Activated CD4-positive, CD25-positive, alpha-beta regulatory T cell treated with anti-CD3 and anti-CD28 coated beads, Interleukin-2, amount 50 U/mL, for 24 hours (primary cell): ENCODE measurements at places on chromosomes 12 and 14.

DNA sequence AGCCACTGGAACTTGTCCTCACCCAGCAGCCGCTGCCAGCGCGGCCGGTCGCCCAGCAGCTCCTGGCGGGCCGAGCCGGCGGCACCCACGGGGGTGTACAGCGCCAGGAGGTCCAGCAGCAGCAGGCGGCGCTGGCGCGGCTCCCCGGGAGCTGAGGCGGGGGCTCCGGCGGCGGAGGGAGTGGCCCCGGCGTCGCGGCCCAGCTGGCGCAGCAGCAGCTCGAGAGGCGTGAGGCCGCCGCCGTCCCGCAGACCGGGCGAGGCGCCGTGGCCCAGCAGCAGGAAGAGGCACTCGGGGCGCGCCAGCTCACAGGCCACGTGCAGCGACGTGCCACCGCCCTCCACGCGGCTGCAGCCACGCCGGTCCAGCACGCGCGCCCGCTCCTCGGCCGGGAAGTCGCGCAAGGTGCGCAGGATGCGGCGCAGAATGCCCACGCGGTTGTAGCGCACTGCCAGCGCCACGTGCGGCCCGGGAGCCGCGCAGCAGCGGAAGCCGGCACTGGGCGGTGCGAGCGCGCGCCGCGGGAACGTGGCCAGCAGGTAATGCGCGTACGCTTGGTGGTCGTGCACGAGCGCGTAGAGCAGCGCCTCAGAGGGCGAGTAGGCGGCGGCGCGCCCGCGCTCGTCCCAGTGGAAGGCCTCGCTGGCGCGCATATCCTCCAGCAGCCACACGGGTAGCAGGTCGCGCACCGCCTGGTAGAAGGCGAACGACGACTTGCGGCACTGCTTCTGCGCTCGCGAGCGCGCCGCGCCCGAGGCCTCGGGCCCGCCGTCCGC, 2.3 kb downstream of the ANKRD9 start:
- ATAC-seq: no peak

GRCh38 chr14:34030864-34031263, 80.0 kb upstream of the EGLN3 start:
- ATAC-seq: no peak

DNA sequence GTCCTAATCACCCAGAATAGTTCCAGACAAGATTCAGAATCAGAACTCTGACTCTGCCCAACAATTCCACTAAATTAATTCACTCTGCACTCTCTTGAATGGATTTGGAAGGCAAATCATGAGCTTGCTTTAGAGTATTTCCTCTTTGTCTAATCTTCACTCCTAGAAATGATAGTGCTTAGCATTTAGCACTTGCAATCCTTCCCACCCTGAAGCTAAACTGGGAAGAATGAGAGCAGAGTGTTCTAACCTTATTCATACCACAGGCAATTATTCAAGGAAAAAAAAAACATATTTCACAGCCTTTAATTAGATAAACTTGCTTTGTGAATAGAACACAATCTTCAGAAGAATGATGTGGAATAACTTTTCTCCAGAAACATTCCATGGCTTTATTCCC, 264.6 kb downstream of the PAWR start:
- no peak for ATAC-seq

DNA sequence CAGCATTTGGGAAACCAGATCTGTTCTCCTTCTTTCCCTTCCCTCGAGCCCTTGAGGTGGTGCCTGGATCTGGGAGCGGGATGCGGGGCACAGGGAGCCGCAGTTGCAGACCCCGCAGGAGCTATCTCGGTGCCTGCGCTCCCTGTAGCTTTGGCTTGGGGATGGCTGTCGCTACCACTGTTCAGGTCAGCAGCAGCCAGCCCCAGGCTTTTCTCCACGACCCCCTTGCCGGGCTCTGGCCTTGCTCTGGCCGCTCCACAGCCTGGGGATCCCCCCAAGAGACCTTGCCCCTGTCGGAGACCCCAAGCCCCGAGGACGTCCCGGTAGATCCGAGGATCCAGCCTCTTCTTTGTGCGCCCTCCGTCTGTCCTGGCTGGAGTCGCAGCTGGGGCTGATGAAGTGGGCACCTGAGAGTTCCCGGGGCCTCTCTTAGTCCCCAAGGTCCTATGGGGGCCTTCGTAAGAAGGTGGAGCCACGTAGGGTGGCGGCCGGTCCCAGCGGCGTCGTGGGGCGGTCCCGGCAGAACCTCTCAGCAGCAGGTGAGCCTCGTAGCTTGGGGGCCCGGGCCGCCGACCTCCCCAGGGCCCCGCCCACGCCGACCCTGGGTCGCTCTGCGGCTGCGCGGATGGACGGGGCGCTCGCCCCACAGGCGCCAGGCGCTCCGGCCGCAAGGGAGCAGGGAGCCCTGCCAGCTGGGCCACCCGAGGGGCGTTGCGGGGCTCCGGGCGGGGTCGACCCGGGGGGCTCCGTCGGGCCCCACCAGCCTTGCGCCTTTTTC, 1.3 kb downstream of the DDN start:
- ATAC-seq: no peak

- ATAC-seq: no peak
These were observed 160.5 kb downstream of the BTG1 start for GRCh38 chr12:91985002-91985787.
